ENCODE measurements at places on chromosomes 13 and 19.

DNA sequence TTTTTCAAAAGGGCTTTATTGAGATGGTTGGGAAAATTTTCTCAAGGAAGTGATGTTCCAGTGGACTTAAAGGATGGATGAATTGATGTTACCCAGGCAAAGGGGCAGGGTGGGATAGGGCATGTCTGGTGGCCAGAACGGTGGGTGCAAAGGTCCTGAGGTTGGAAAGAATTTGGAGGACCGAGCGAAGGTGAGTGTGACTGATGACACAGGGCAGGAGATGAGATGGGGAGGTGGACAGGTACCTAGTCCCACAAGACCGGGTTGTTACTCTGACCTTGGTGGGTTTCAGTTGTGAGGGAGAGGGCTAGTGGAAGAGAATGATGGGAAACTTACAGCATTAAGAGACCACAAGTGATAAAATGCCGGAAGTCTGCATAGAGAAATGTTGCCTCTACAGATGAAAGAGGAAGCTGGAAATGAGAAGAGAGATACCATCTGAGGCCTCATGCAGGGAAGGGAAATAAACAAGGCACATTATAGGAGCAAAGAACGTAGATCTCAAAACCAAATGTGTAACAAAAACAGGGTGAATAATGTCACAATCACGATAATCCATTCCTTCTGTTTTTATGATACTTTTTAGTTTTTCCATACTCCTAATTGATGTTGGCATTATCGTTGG lies 4.5 kb downstream of the ADGRE1 start:
- DNase-seq: peak; percentile 26

GRCh38 chr13:28805193-28805819 lies 14.8 kb upstream of the MTUS2 start:
- no peak for DNase-seq

- DNase-seq: no peak
These were observed 752.2 kb downstream of the EFNB2 start for GRCh38 chr13:105783261-105783660.

- no peak for DNase-seq
These were observed 37.3 kb downstream of the ZAR1L start for GRCh38 chr13:32277839-32278238.

DNA sequence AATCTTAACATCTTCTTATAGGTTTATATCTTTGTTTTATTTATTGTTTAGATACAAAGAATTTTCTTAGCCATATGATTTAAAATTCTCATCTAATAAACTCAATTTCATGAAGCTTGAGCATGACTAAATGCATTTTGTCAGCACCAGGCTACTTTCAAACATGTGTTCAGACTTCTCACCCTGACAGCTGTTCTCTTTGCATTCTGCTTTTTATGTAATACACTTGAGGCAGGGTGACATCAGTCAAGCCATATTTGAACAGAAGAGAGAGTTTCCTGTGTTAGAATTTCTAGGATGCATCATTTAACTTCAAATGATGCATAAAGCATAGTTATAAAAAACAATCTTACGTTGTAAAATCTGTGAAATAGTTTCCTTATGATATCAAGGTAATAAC lies 1295.1 kb upstream of the PCDH20 start:
- no peak for DNase-seq

DNA sequence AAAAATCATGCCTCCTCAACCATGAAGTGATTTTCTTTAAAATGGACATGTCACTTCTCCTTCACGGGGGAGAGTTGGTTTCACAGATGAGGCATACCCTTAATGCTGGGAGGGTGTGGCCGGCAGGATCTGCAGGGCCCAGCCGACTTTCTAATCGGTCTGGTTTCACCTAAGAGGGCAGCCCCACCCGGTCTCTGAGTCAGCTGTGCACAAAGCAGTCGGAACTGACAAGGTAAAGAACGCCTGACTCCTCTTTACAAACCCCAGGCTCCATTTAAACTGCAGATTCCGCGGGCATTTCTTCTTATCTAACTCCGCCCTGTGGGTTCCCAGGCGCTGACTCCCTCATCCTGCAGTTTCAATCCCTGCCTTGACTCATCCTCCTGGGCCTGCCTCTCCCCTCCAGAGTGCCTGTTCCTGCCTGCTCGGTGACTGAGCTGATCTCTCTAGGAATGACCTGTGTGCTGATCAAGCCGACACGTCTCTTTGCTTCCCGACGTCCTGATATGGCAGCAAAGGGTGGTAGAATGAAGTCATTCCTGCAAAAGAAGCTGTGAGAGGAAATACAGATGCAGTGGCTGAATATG lies 63.4 kb downstream of the EFNB2 start:
- DNase-seq: no peak

GRCh38 chr13:79237981-79238380 lies 168.1 kb downstream of the RBM26 start:
- no peak for DNase-seq

DNA sequence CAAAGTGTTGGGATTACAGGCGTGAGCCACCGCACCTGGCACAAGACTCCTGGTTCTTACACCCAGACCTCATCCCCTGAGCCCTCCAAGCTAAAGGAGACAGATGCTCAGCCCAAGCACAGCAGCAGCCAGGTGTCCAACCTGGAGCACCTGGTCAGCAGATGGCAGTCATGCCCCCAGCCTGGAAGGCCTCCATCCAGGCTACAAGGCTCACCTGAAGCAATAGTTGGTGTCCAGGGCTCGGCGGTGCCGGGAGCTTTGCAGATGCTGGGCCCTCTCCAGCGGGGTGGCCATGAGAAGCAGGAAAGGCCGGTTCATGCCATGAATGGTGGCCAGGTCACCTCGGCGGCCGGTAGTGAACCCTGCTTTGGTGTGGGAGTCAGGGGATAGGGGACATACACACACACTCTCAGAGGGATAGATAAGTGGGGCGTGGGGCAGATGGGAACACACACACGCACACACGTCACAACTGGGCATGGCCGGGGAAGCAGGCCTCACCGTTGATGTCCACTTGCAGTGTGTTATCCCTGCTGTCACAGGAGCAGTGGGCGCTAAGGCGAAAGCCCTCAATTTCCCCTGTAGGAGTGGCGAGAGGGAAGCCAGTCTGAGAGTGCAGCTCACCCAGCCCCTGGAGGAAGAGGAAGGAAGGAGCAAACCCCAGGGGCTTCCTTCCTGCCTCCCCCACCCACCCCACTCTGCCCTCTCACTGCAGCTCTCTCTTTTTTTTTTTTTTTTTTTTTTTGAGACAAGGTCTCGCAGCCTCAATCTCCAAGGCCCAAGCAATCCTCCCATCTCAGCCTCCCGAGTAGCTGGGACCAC lies 11.8 kb downstream of the TGFB1 start:
- no peak for DNase-seq

GRCh38 chr19:34193439-34193838 lies 21.1 kb downstream of the LSM14A start:
- no peak for DNase-seq

- DNase-seq: peak; percentile 72
These were observed 10.8 kb downstream of the NDFIP2 start for GRCh38 chr13:79491715-79492114.

GRCh38 chr13:108902405-108903155 lies 273.2 kb downstream of the MYO16 start:
- no peak for DNase-seq

- DNase-seq: peak; percentile 53
These were observed 371.9 kb downstream of the KCNRG start for GRCh38 chr13:50387051-50387581.

- DNase-seq: no peak
These were observed 4.6 kb upstream of the FFAR3 start for GRCh38 chr19:35353635-35354034.

GRCh38 chr19:29952177-29952576 lies 10.1 kb downstream of the URI1 start:
- no peak for DNase-seq

DNA sequence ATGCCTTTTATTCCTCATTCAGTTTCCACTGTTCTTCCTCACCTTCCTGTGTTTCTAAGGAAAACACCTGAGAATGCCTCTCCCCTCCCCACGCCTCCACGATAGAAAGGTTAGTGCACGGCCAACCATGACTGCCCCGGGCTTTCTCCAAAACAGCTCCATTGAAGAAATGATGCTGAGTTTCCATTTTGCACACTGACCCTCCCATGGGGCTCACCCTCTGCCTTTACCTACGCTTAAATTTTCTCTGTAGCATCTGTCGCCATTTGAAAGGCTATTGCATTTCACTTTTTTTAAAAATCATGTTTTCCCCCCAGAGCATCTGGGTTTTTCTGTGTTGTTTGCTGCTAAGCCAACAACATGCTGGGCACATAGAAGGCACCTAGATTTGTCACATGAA lies 48.2 kb downstream of the ABCC4 start:
- no peak for DNase-seq

GRCh38 chr13:48125794-48126228 lies 30.9 kb upstream of the MED4 start:
- no peak for DNase-seq

GRCh38 chr19:6890938-6891337 lies 3.6 kb downstream of the ADGRE1 start:
- peak; percentile 54 for DNase-seq

- peak; percentile 95 for DNase-seq
These were observed at the start of gene PIAS4 for GRCh38 chr19:4007021-4007835. PIAS4 (plus strand) TSS chr19:4007736; CDS start chr19:4007761, 25 bp downstream.

DNA sequence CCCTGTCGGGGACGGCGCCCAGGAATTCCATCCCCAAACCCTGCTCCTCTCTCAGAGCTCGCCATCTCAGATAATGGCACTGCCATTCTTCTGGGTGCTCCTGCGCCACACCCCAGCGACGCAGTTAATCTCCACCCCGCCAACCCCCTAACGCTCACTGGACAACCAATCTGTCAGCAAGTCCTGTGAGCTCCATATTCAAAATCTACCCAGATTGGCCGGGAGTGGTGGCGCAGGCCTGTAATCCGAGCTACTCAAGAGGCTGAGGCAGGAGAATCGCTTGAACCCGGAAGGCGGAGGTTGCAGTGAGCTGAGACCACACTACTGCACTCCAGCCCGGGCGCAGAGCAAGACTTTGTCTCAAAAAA lies 18.6 kb downstream of the FCGBP start:
- no peak for DNase-seq

- no peak for DNase-seq
These were observed 697.8 kb downstream of the DACH1 start for GRCh38 chr13:71169180-71169579.

- no peak for DNase-seq
These were observed 4.2 kb downstream of the CACNG8 start for GRCh38 chr19:53966931-53967330.

GRCh38 chr19:13097033-13097462 lies 5.6 kb downstream of the LYL1 start:
- no peak for DNase-seq

- no peak for DNase-seq
These were observed 121.5 kb upstream of the RNF113B start for GRCh38 chr13:98298599-98298998.
